ENCODE measurements at places on chromosomes 11 and 22. TPM values are rescaled to one million over a fixed set of nuclear protein-coding genes. Genes with fewer than 3 reads are reported as not detected.

DNA sequence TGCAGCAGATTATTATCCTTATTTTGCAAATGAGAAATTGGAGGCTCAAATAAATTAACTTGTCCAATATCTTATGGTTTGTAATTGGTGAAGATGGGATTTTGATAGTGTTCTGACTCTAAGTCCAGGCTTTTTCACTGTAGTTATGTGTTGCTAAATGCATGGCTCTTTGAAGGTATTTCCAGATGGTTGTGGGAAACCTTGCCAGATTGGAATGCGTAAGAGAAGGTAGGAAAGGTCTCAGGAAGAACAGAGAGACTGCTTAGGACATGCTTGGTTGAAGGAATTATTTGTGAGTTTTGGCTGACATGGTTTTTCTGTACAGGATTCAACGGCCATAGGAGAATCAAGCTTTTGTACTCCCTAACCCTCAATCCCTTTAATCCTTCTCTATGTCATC, 108.6 kb downstream of the STIM1 start:
- DNase-seq = no peak

GRCh38 chr11:123272565-123272964, 77.5 kb upstream of the CLMP start:
- no peak for DNase-seq

DNA sequence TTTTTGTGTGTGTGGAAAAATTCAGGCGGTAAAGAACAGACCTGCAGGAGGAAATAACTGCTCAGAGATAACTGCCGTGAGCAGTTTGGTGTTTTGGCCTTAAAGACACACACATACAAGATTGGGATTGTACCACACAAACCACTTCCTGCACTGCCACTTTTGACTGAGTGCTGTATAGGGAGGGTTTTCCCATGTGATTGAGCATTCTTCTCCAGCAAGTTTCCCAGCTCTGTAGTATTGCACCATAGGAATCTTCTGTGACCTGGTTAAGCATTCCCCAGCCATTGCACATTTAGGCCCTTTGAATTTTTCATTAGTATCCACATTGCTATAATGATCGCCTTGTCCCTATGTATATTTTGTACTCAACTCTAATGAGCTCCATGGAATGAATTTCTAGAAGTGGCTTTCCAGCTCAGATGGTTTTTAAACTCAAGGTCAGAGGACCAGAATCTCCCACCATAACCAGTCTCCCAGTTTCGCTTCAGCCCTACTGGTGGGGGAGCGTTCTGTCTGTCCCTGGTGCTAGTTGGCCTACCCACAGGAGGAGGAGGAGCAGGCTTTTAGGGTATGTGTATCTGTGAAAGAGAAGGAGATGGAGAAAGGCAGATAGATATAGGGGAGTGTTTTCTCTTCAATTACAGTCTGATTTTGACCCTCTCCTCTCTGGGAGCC, 9.3 kb downstream of the CD82 start:
- DNase-seq = no peak

IGF2 gene
- total RNA-seq = 4,678 TPM

DNA sequence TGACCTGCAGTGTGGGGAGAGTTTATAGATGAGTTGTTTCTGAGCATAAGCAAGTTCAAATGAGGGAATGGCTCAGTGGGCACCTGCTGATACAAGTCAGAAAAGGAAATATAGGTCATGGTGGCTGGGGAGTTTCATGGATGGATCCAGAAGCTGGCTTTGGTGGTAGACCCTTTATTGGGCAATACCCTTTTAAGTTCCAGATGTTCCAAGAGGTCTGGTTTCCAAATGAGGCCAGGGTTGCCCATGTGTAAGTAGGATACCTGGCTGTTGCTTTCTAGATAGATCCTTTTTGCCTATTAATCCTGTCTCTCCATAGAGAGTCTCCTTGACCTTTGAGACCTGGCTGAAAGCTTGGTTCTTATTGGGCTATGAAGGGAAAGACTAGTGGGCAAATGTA, 2.2 kb downstream of the STIM1 start:
- DNase-seq = no peak

- no peak for DNase-seq
Measured at GRCh38 chr11:46347637-46348311, 511 bp downstream of the DGKZ start.

PC gene
- total RNA-seq = 26.5 TPM

DNA sequence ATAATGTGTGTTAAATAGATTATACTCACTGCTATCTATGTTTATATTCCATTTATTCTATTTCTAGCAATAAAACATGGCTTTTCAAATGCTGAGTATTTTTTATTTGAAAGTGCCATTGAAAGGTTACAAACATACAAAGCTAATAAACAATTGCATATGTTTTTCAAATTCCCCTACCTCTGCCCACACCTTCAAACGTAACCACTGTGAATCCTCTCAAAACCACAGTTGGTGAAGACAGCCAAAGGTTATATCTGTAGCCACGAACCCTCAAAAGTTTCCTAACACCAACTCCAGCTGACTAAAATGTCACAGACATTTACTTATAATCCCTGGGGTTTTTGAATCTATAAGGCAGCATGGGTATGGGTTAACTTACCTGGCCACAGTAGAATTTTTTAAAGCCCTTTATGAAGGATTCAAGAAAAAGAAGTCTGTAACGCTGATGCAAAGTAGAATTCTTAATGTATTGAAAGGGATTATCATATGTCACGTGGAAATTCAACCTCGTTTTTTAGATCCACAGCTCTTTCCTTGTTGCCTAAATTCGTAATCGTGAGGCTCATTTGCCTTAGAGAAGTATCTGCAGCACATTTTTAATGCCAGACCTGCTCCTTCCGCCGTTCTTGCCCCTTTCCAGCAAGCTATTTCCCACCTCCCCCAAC, 122.5 kb upstream of the ZC3H12C start:
- no peak for DNase-seq

- no peak for DNase-seq
Measured at GRCh38 chr11:98965775-98966174, 55.0 kb upstream of the CNTN5 start.

DNA sequence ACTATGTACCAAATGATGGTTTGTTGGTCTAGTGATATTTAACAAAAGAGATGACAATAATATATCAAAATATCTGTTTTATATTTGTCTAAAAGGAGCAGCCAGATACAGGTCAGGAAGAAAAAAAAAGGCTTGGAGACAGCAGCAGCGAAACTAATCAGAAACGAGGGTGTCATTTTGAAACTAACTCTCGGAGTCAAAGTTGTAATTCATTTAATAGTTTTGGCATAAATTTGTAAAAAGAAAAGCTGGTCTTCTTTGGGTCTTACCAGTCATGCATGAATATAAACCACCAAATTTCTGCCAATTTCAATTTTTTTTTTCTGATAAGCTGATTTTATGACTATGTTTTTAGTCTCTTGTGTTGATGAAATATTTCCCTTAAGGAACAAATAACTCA, 25.5 kb downstream of the NPAT start:
- DNase-seq = no peak

- DNase-seq = no peak
Measured at GRCh38 chr11:80122211-80122610, 681.4 kb upstream of the TENM4 start.

- DNase-seq = no peak
Measured at GRCh38 chr11:131002145-131002544, 85.9 kb upstream of the SNX19 start.

DNA sequence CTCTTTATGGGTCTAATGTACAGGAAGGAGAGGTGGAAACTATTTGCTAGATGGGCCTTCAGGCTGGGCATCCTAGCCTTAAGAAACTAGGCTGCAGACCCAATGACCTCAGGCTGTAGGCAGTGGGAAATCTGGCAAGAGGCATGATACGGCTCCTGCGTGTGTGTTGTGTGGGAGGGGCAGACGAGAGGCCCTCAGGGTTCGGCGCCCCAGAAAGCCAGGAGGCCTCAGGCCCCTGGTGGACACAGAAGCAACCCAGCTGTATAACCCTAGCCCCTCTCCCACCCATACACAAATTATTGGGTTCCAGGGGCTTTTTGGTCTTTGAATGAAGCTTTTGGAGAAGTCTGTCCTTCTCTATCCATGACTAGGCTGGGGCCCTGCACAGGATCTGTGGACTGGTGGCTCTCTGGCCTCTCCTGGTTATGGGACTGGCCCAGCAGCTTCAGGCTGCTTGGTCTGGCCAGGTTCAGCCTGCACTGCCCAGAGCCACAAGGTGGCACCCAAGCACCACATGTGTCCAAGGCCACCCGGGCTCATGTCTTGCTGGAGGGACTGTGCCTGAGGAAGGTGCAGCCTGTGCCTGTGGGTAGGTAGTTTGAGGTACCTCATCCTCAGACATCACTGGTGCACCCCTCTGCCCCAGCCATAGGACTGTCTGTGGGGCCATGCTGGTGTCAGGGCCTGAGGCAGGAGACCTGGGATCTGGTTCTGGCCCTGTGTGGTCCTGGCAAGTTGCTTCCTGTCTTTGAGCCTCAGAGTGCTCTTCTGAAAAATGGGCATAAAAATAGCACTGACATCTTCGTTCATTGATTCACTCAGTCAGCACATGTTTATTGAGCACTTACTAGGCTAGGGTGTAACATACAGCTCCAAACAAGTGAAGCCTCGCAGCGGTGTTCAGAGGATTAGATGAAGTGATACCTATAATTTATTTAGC, 87.5 kb downstream of the RRM1 start:
- peak; percentile 53 for DNase-seq

GRCh38 chr22:28838971-28839370, 38.6 kb upstream of the XBP1 start:
- no peak for DNase-seq

RAB3IL1 gene
- 0.67 TPM for total RNA-seq

- no peak for DNase-seq
Measured at GRCh38 chr11:45733176-45733575, 67.8 kb upstream of the CHST1 start.

- DNase-seq = no peak
Measured at GRCh38 chr22:36811094-36811800, 5.6 kb downstream of the PVALB start.

MIOX gene
- 0.98 TPM for total RNA-seq

- DNase-seq = no peak
Measured at GRCh38 chr22:47369020-47369419, 606.6 kb downstream of the TBC1D22A start.

CATSPERZ gene
- total RNA-seq = not detected

- no peak for DNase-seq
Measured at GRCh38 chr11:14341968-14342367, 17.0 kb downstream of the RRAS2 start.

DNA sequence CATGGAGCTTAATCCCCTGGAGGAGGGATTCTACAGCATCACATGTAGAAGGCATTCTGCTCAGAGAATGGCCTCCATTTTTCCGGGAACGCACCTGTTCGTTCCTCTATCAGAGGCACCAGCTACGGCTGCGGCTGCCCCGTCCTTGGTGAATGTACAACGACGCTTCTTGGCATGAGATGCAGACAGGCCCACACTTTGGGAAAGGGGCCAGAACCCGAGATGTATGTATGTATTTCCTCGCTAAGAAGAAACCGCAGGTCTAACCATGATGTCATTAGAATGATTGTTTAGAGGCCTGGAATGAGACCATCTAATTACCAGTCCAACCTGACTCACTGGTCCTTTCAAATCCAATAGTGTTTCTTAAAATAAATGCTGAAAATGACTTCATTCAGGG, 1293.4 kb downstream of the TBC1D22A start:
- DNase-seq = no peak

DNA sequence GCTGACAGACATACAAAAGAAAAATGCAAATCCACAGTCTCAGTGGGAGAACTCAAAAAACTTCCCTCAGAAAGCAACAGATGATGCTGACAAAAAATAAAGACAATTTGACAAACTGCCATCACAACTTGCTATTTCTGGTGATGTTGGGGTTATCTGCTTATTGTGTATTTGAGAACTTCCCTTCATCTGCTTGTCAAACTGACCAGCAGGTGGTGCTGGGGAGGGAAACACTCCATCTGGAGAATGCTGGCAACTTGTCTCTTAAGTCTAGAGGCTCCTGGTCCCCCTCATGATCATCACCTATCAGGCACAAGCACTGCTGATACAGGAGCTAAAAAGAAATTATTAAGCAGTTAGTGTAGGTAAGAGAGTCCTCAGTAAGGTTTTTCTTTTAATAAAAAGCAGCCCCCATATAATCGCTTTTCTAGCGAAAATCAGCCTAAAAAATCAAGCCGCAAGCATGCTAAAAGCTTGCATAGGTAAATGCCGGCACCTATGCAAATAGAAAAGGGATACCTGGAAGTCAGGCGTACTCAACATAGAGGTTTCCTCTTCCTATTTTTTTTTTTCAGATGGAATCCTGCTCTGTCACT, 9.8 kb upstream of the FAM111B start:
- DNase-seq = no peak

GRCh38 chr11:117010808-117011540, 87.3 kb downstream of the SIK3 start:
- DNase-seq = no peak

- peak; percentile 49 for DNase-seq
Measured at GRCh38 chr11:130314184-130314749, 450 bp downstream of the ZBTB44 start.

DNA sequence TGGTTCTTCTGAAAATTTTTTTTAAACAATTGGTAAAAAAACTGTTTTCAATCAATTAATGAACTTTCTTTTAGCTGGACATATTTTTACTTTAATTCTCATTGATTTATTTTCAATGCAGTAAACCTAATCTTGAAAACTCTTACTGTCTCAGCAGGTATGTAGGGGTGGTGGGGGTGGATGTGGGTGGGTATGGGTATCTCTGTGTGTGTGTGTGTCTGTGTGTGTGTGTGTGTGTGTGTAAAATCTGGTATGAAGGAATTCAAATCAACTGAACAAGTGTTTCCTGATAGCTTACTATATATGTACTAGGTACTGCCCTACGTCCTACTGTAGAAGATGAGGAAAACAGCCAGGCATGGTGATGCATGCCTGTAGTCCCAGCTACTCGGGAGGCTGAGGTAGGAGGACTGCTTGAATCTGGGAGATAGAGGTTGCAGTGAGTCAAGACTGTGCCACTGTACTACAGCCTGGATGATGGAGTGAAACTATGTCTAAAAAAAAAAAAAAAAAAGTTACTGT, 75.5 kb downstream of the MRTFA start:
- DNase-seq = no peak

- no peak for DNase-seq
Measured at GRCh38 chr11:57700425-57700824, 11.6 kb downstream of the MED19 start.

CSNK2A3 gene
- 1.3 TPM for total RNA-seq

- no peak for DNase-seq
Measured at GRCh38 chr22:36239150-36239400, 252 bp downstream of the APOL2 start.

ACAD8 gene
- total RNA-seq = 35.9 TPM

DNA sequence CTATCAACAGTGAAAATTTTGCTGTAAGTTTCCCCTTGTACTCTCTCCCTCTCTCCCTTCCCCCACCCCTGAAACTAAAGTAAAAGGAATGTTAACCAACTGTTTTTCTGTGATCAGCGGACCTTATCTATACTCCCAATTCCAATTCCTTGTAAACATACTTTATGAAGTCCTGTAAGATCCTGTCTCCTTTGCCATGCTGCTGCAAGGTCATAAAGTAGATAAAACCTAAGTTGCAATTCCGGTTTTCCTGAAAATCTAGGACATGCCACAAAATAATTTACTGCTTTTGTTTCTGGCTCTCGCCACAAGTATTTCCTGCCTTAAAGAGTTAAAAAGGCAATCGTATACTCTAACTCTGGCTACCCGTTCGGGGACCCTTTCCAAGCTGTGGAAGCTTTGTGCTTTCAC, 1469.0 kb downstream of the LRRC4C start:
- DNase-seq = no peak

- DNase-seq = no peak
Measured at GRCh38 chr11:37282367-37282766, 684.3 kb upstream of the RAG2 start.

- DNase-seq = peak; percentile 25
Measured at GRCh38 chr11:119584193-119585042, 144.6 kb downstream of the NECTIN1 start.
